ENCODE measurements at places on chromosomes 1 and 21.

- no peak for DNase-seq
These were observed 146.8 kb downstream of the NPHP4 start for GRCh38 chr1:5845376-5845775.

- DNase-seq: no peak
These were observed 3.1 kb downstream of the PADI1 start for GRCh38 chr1:17207966-17208418.

DNA sequence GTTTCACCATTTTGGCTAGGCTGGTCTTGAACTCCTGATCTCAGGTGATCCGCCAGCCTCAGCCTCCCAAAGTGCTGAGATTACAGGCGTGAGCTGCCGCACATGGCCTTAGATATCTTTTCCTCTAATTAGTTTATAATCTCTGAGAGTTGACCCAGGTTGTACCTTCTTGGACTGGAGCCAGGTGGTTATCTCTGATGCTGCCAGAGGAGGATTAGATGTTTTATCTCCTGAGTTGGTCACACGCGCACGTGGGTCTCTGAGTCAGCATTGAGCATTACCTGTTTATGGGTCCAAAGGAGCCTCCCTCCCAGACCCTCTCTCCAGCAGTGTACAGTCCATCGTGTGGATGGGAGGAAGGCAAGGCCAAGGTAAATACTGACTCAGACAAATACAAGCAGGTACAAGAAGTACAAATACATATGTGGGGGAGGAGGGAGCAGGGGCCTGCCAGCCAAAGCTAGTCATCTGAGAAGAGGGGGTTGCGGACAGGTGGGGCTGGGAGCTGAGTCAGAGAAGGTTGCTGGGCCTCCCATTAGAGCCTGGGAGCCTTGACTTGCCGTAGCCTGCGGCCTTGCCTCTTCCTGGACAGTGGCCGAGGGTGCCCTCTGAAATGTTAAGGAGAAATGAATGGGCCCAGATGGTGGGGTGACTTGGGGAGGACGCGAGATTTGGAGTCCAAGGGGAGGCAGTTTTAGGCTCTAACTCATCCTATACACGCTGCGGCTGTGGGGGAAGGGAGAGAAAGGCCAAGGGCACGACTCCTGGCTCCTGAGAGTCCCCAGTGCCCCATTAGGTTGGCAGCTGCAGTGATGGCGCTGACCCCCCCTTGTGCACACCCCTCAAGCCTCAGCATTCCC lies 13.1 kb downstream of the IL6R start:
- peak; percentile 49 for DNase-seq

DNA sequence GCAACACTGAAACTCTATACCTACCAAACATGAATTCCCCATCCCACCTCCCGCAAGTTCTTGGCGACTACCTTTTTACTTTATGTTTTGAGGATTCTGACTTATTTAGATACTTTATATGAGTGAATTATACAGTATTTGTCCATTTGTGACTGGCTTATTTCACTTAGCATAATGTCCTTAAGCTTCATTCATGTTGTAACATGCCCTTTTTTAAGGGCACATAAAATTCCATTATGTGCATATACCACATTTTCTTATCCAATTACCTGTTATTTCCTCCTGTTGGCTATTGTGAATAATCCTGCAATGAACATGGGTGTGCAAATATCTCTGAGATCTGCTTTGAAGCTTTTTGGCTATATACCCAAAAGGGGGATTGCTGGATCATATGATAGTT lies 22.0 kb upstream of the CHIT1 start:
- DNase-seq: no peak

DNA sequence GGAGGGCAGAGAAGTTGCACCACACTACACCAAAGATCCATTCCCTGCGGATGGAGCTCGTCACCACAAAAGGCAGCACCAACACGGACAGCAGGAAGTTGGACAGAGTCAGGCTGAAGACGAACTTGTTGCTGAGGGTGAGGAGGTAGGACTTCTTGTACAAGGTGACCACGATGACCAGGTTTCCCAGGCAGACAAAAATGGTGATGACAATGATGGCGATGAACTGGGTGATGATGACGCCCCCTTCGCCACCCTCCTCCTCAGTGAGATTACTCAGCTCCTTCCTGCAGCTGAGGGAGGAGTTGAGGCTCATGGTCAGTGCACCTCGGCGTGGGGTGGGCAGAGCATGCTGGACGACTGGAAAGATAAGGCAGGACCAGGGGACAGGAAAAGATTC lies 32.2 kb downstream of the GPR161 start:
- DNase-seq: no peak

- DNase-seq: no peak
These were observed 55.3 kb downstream of the CHD5 start for GRCh38 chr1:6124746-6125365.

GRCh38 chr1:246246430-246246829 lies 260.6 kb downstream of the SMYD3 start:
- no peak for DNase-seq

GRCh38 chr1:2515763-2516080 lies 10.7 kb downstream of the PANK4 start:
- no peak for DNase-seq

DNA sequence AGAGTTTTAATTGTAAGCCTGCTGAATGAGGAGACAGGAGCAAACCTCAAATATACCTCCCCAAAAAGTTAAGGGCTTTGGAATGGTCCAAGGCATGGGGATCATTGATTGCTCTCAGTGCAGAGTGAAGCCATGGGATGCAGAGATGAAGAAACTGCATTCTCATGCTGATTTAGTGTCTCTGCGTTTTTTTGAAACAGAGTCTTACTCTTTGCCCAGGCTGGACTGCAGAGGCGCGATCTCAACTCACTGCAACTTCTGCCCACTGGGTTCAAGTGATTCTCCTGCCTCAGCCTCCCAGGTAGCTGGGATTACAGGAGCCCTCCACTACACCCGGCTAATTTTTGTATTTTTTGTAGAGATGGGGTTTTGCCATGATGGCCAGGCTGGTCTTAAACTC lies 99.3 kb upstream of the ETV3 start:
- DNase-seq: no peak

GRCh38 chr1:2787163-2787911 lies 14.2 kb downstream of the TTC34 start:
- DNase-seq: no peak

GRCh38 chr21:41369105-41369919 lies 7.5 kb downstream of the MX2 start:
- no peak for DNase-seq

GRCh38 chr1:57590978-57591377 lies 167.1 kb upstream of the DAB1 start:
- DNase-seq: no peak

DNA sequence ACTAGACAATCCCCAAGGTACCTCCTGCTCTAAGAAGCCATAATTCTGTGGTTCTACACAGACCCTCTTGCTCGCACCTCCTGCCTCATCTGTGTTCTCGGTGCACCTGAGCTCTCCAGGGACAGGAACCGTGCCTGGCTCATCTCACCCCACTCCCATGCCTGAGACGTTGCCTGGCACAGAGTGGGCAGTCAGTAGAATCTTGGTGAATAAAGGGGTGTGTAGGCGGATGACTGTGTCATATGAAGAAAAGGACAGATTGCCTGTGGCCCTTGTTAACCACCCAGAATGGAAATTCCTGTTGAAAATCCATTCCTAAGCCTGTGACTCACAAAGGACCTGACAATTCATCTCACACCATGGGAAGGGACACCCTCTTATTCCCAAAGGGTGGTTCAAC lies 92.9 kb downstream of the KCNN3 start:
- no peak for DNase-seq

DNA sequence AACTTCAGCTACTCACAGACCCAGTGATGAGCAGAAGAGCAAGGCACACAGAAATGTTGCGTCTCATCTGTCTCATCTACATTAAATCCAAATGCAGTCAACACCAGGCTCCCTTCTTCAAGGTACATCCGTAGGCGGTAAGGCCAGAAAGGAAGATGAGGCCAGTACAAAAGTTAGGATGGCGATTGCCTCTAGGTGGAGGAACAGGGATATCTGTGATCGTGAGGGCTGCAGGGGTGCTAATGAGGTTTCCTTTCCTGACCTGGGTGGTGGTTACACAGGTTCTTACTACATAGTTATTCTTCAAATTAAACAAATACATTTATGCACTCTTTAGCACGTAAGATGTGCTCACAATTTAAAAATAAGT lies 1.4 kb upstream of the MYBPH start:
- DNase-seq: no peak

- DNase-seq: no peak
These were observed 1756.5 kb downstream of the NCAM2 start for GRCh38 chr21:22754746-22755145.

GRCh38 chr1:30695439-30695841 lies 27.9 kb downstream of the MATN1 start:
- no peak for DNase-seq

- no peak for DNase-seq
These were observed 42.2 kb downstream of the RGS13 start for GRCh38 chr1:192678099-192678498.

GRCh38 chr1:236507022-236507700 lies 16.6 kb upstream of the LGALS8 start:
- no peak for DNase-seq

- peak; percentile 8 for DNase-seq
These were observed 45.0 kb downstream of the SLC19A1 start for GRCh38 chr21:45496968-45497845.

- DNase-seq: no peak
These were observed 4.2 kb downstream of the PROK1 start for GRCh38 chr1:110455151-110455550.

- DNase-seq: no peak
These were observed 33.5 kb upstream of the LHX4 start for GRCh38 chr1:180196436-180197003.

DNA sequence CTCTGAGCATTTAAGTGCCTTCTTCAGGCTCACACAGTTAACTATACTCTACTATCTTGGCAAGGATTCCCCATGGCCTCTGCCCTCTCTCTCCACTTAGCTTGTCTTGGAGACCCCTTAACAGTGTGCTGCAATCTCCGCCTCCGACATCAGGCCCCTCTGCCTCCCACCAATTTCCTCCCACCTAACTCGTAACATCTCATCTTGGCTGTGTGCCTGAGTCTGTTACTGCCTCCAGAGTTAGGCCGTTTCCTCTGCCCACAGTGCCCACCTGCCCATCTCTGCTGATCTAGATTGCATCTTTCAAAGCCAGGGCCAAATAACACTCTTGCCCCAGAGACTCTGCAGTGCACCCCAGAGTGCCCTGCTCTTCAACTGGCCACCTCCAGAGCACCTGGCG lies 244.3 kb upstream of the TMEM51 start:
- DNase-seq: no peak

DNA sequence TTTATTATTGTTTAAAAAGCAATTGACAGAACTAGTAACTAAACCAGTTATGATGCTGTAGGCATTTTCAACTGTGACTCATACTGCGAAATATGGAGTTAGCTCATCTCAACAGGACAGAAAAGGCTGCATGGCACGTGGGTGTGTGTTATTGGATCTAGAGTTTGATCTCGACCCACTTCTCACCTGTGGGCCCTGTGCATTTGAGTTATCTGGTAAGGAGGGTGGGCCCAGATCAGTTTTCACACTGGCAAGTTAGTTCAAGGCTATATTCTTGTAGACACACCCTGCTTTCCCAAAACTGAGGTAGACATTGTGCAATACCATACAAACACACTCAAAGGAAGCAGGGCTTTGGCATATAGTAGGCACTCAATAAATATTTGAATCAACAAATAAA lies 71.3 kb upstream of the PRDX6 start:
- DNase-seq: no peak

GRCh38 chr1:61085206-61085982 lies 3.0 kb downstream of the NFIA start:
- no peak for DNase-seq

- DNase-seq: no peak
These were observed 43.5 kb downstream of the STYXL2 start for GRCh38 chr1:167137332-167137781.

GRCh38 chr1:8821084-8821483 lies 3.6 kb upstream of the RERE start:
- no peak for DNase-seq

GRCh38 chr1:169698976-169699375 lies 12.4 kb downstream of the SELL start:
- DNase-seq: no peak

DNA sequence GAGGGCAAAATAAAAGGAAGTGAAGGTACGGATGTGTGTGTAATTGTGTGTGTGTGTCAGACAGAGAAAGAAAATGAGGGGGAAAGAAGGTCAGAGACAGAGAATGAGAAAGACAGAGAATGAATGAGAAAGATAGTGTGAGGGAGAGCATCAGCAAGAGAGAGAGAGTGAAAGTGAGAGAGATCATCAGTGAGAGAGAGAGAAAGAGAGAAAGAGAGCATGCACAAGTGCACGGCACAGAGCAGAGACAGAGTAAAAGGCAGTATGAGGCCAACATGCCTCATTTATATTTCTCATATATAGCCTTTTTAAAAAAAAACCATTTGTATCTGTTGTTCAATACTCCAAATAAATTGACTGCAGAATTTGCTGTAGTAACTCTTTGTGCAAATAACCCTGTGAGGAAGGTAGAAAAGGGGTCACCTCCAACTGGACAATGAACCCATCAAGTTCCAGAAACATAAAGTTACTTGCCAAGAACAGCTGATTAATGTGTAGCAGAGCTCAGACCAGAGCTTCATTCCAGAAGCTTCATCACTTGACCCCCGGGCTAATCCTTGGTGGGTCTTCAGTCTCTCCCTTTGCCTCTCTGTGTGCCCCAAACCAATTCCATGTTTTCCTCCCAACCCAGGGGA lies 1.2 kb downstream of the HSD3B2 start:
- no peak for DNase-seq

GRCh38 chr1:221747839-221748238 lies 6.0 kb upstream of the DUSP10 start:
- no peak for DNase-seq

DNA sequence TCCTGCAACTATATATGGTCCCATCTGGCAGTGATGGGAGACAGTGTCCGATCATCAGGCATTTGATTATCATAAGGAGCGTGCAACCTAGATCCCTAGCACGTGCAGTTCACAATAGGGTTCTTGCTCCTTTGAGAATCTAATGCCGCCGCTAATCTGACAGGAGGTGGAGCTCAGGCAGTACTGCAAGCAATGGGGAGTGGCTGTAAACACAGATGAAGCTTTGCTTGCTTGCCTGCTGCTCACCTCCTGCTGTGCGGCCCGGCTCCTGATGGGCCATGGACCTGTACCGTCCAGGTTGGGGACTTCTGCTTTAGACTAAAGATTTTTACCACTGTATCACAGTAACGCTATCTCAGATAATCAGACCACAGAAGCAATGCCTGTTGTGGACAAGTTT lies 63.8 kb downstream of the TGFB2 start:
- no peak for DNase-seq

- DNase-seq: no peak
These were observed 554.6 kb upstream of the NCAM2 start for GRCh38 chr21:20443558-20444155.

DNA sequence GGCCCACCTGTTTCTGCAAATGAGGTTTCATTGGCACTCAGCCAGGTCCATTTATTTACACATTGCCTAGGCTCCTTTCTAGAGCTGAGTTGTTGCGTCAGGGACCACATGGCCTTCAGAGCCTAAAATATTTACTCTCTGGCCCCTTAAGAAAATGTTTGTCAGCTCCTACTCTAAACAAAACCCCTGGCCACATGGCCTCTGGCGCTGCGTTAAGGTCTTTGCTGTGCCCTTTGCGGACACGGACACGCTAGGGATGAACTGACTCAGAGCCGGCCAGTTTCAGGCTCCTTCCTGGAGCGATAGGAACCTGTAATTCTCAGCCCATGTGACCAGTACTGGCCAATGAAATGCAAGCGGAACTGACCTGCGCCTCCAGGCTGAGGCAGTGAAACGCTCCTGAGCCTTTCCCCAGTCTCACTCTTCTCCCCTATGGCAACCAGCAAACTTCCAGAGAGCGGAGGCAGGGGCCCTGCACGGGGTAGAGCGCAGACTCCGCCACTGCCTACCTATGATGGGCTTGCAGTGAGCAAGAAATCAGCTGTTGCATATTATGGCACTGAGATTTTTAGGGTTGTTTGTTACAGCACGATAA lies 160.3 kb downstream of the ETS2 start:
- peak; percentile 72 for DNase-seq
